ENCODE measurements at places on chromosomes 3 and 15. TPM values are rescaled to one million over a fixed set of nuclear protein-coding genes. Genes with fewer than 3 reads are reported as not detected.

ZNF660 gene
- 2.2 TPM for polyA plus RNA-seq

FMN1 gene
- 0.91 TPM for polyA plus RNA-seq

GPR149 gene
- polyA plus RNA-seq = not detected

MYRIP gene
- 8.1 TPM for polyA plus RNA-seq

PSTPIP1 gene
- polyA plus RNA-seq = not detected

CHDH gene
- 0.75 TPM for polyA plus RNA-seq

HTR3E gene
- polyA plus RNA-seq = not detected

CD200 gene
- polyA plus RNA-seq = 59.0 TPM

TF gene
- 10.3 TPM for polyA plus RNA-seq

THPO gene
- not detected for polyA plus RNA-seq

GOLGA6D gene
- polyA plus RNA-seq = not detected

LMCD1 gene
- polyA plus RNA-seq = 1.3 TPM

FOXB1 gene
- not detected for polyA plus RNA-seq

TBL1XR1 gene
- 70.0 TPM for polyA plus RNA-seq

CRBN gene
- 158 TPM for polyA plus RNA-seq

LMLN gene
- polyA plus RNA-seq = 9.8 TPM

SYNM gene
- 5.0 TPM for polyA plus RNA-seq

PP2D1 gene
- polyA plus RNA-seq = not detected

GP9 gene
- not detected for polyA plus RNA-seq

MLF1 gene
- polyA plus RNA-seq = 70.6 TPM

B2M gene
- polyA plus RNA-seq = 3,416 TPM

DCLK3 gene
- polyA plus RNA-seq = not detected

ISLR2 gene
- polyA plus RNA-seq = 0.23 TPM

ZNF502 gene
- polyA plus RNA-seq = 2.6 TPM

SLC28A1 gene
- polyA plus RNA-seq = not detected

TMCO5A gene
- not detected for polyA plus RNA-seq
